ENCODE measurements at places on chromosomes 3 and 15. TPM values are rescaled to one million over a fixed set of nuclear protein-coding genes. Genes with fewer than 3 reads are reported as not detected.

DNA sequence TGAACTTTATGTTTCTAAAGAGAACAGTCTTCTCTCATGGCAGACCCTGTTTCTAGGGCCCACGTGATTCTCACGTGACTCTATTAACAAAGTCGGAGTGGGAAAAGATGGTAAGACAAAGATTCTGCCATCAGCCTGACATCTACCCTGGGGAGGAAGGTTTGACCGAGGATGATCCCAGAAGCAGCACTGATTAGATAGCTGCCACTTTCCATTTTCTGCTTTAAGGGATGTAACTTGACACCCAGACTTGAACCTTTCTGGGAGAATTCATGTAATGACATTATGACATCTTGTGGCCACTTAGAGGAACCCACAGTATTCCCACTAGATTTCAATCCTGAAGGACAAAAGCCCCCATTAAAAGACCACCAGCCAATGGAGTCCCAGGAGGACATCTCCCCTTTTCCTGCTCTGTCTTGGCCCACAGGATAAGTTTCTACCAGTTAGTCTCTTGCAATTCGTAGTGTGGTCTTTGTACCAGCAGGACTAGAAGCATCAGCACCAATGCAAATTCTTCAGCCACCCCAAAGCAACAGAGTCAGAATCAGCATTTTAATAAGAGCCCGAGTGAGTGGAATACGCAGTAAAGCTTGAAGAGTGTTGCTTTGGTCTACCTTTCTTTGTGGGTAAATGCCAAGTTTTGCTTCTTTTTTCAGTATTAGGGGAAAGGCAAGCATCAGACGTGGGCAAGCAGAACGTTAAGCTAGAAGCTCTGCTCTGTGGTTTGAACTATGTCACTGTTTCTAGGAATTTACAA lies 480.5 kb upstream of the PROK2 start:
- H3K4me3 ChIP-seq: no peak overlapping the region
- H3K36me3 ChIP-seq: no peaks in the 10 kb centered on the region
- H3K4me1 ChIP-seq: no peaks in the 10 kb centered on the region
- no peaks in the 10 kb centered on the region for H3K27me3 ChIP-seq
- no peak for DNase-seq

Gene TLR9
- 0.42 TPM for total RNA-seq

DNA sequence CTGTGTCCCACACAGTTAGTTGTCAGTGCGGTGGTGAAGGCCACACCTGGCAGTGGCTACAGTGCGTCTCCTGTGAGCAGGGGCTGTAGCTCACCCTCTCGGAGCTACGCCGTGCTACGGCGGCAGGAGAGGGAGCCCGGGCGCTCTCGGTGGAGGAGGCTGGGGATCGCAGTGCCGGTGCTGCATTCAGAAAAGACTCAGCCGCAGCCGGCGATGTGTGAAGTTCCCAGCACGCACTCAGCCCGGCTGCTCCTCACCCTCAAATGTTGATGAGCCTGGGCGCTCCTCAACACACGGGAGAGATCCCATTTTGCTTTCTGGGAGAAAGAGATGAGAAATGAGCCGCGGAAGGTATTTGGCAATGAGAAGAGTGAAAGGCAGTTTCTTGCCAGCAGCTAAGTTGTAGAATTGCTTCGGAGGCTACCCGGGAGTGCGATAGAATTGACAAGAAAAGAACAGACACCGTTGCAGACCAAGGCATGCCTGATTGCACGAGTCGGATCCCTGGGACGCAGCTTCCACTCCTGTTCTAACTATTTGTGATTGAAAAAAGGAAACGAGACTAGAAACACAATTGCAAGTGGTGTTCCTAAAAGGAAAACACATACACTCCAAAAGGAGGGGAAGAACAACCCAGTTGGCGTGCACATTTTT lies at the start of gene UNC13C:
TSS of gene UNC13C (plus strand) at position 189 of the 654 bp plus-strand sequence. CDS start 34,463 bp downstream, outside the sequence.
- H3K27ac ChIP-seq: peak within 1 kb of the TSS; percentile 94
- H3K4me3 ChIP-seq: peak within 1 kb of the TSS; percentile 79
- no peaks in the 10 kb centered on the region for H3K27me3 ChIP-seq
- no peaks in the 10 kb centered on the region for H3K4me1 ChIP-seq

GRCh38 chr3:194327218-194328052 lies 23.7 kb downstream of the CPN2 start:
- no peak overlapping the region for H3K27ac ChIP-seq
- no peaks in the 10 kb centered on the region for H3K27me3 ChIP-seq
- H3K4me3 ChIP-seq: no peak overlapping the region
- H3K36me3 ChIP-seq: no peaks in the 10 kb centered on the region
- no peaks in the 10 kb centered on the region for H3K4me1 ChIP-seq

DNA sequence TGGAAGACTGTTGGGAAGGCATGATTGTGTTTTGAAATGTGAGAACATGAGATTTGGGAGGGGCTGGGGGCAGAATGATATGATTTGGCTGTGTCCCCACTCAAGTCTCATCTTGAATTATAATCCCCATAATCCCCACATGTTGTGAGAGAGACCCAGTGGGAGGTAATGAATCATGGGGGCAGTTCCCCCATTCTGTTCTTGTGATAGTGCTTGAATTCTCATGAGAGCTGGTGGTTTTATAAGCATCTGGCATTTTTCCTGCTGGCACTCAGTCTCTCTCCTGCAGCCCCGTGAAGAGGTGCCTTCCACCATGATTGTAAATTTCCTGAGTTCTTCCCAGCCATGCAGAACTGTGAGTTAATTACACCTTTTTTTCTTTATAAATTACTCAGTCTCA lies 430.5 kb downstream of the OTOL1 start:
- H3K36me3 ChIP-seq: no peaks in the 10 kb centered on the region
- DNase-seq: no peak
- no peak overlapping the region for H3K4me3 ChIP-seq
- H3K27ac ChIP-seq: no peak overlapping the region
- H3K4me1 ChIP-seq: no peaks in the 10 kb centered on the region

Gene MYLK
- 484 TPM for total RNA-seq

DNA sequence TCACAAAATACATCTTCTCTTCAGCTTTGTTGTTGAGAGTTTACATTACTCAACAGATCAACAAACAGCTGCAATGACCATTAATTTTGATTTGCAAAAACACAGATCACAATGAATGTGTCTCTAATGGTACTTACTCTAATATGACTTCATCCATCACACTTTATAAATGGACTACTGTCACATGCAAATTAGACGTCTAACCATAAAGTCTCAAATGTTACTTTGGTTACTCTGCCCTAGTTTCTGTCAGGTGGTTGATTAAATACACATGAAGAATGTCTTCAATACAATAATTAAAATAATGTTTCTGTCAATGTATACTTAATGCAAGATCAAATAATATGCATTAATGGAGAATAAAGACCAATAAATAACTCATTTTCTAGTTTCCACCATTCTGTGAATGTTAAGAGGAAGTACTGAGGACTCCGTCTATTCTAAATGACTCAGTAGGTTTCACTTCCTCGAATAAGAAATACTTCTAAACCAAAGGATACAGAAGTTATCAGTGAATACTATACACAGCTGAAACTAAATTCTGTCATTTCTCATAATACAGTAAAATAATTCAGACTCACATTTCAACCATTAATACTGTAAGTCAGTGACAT lies 145.8 kb downstream of the CBLB start:
- no peak for DNase-seq
- H3K4me3 ChIP-seq: no peak overlapping the region
- no peak overlapping the region for H3K27ac ChIP-seq
- H3K4me1 ChIP-seq: no peaks in the 10 kb centered on the region
- no peaks in the 10 kb centered on the region for H3K27me3 ChIP-seq
- H3K36me3 ChIP-seq: peaks cover 6% of the 10 kb centered on the region

- H3K36me3 ChIP-seq: no peaks in the 10 kb centered on the region
- no peaks in the 10 kb centered on the region for H3K27me3 ChIP-seq
Observed at GRCh38 chr3:155745795-155746550, 1.1 kb upstream of the PLCH1 start.

Gene SMAD6
- 92.0 TPM for total RNA-seq

DNA sequence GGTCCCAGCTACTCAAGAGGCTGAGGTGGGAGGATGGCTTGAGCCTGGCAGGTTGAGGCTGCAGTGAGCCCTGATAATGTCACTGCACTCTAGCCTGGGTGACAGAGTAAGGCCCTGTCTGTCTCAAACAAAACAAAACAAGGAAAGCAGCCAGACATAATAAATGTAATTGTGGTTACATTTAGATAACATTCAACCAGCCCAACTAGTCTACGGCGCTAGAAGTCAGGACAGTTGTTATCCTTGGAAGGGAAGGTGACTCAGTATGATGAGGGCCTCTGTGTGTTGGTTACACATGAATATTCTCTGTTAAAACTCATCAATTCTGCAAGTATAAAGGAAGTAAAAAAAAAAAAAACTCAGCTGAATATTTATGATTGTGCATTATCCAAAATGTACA lies 27.0 kb upstream of the CSPG5 start:
- H3K27me3 ChIP-seq: no peaks in the 10 kb centered on the region
- no peak for DNase-seq
- no peaks in the 10 kb centered on the region for H3K4me1 ChIP-seq
- H3K27ac ChIP-seq: no peak overlapping the region
- no peak overlapping the region for H3K4me3 ChIP-seq

- no peak overlapping the region for H3K4me3 ChIP-seq
- DNase-seq: peak; percentile 86
- H3K27ac ChIP-seq: peak overlapping the region; percentile 91
- H3K27me3 ChIP-seq: no peaks in the 10 kb centered on the region
- peaks cover 4% of the 10 kb centered on the region for H3K36me3 ChIP-seq
- H3K4me1 ChIP-seq: peaks cover 17% of the 10 kb centered on the region
Observed at GRCh38 chr3:141441381-141442364, 45.2 kb upstream of the RASA2 start.

Gene ST6GAL1
- total RNA-seq: 140 TPM

Gene RTP1
- 0.48 TPM for total RNA-seq

DNA sequence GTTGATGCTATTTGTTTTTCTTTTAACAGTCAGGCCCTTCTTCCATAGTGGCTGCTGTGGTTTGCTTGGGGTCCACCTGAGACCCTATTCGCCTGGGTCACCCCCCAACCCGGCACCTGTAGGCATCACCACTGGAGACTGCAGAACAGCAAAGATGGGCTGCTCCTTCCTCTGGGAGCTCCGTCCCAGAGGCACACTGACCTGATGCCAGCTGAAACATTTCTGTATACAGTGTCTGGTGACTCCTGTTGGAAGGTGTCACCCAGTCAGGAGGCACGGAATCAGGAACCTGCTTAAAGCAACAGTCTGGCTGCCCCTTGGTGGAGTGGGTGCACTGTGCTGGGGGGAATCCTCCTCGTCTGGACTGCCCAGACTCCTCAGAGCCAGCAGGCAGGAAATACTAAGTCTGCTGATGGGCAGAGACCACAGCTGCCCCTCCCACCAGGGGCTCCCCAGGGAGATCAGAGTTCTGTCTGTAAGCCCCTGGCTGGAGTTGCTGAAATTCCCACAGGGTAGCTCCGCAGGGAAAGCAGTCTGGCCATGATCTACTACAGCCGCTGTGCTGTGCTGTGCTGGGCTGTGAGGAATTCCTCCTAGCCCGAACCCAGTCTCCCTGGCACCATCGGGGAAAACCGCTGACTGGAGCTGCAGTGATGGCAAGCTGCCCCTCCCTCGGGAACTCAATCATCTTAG lies 248.2 kb downstream of the TBC1D5 start:
- DNase-seq: peak; percentile 88
- no peak overlapping the region for H3K4me3 ChIP-seq
- peaks cover 2% of the 10 kb centered on the region for H3K4me1 ChIP-seq

GRCh38 chr3:143328451-143328850 lies 208.9 kb downstream of the CHST2 start:
- H3K27me3 ChIP-seq: no peaks in the 10 kb centered on the region
- DNase-seq: no peak
- no peak overlapping the region for H3K27ac ChIP-seq
- H3K4me1 ChIP-seq: no peaks in the 10 kb centered on the region

Data from aorta (tissue), 5 donors.